NCI-H510A treated with DMSO at 0.1 percent for 48 hours (cell line): ENCODE measurements at places on chromosomes 5 and 9.
A peak's percentile ranks its signal among the peaks of the same experiment; 100 is the strongest.

DNA sequence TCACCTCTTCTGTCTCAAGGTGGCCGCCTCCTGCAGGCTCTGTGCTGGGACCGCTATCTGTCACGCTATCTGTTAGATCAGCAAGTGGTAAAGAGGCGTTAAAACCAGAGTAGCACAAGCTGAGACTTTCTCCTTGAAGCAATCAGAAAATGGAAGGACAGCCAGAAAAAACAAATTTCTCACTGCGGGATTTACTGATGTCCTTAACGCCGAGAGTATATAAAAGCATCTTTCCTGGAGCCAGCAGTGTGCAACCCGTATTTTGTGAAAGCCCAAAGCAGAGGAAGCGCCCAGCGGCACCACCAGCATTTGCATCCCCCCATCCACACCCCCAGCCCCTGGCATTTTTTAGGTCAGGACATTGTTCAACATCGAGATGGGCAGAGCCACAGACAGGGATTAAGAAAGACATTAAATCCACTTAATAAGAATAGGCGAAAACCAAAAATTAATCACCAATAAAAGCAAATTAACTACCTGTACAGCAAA, 48.6 kb downstream of the DUSP1 start:
- no peak for DNase-seq

DNA sequence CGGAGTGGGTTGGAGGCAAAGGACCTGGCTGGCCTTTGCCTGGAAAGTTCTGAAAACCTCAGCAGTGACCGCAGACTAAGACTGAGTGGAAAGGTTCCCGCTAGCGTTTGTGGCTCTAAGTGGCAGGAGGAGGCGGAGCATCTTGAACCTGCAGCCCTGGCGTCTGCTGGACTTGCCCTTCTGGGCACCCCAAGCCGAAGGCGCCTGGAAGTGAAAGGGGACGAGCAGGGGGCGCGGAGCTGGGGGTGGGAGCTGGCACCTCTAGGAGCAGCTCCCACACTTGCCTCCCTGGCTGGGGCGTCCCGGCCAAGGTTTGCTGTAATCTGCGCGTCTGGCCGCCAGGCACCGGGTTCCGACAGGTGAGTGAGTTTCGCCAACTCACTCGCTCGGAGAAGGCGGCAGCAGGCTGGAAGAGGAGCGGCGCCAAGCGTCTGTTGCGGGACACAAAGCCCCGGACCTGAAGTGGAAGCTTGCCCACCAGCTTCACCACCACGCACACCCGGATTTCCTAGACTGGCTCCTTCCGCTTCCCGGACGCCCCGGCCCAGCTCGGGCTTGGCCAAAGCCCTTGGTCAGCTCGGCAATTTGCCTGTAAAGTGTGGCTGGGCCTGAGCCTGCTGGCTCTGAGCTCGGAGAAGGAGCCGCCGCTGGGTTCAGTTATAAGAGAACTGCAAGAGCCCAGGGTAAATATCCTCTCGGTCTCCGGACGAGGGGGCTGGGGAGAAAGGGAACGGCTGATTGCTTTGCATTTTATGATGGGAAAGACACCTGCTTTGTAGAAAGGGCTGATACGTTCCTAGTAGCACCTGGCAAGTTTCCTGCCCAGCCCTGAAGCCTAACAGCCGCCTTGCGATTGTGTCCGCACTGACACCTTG, at the start of gene GNA14:
GNA14 (minus strand) TSS at position 89 of the 875 bp plus-strand sequence. CDS start 529 bp downstream, outside the sequence.
- peak; percentile 85 for DNase-seq

- DNase-seq = no peak
These were observed 44.8 kb downstream of the GHR start for GRCh38 chr5:42467981-42468524.

GRCh38 chr5:43663916-43664315, 60.9 kb downstream of the NNT start:
- DNase-seq = no peak

DNA sequence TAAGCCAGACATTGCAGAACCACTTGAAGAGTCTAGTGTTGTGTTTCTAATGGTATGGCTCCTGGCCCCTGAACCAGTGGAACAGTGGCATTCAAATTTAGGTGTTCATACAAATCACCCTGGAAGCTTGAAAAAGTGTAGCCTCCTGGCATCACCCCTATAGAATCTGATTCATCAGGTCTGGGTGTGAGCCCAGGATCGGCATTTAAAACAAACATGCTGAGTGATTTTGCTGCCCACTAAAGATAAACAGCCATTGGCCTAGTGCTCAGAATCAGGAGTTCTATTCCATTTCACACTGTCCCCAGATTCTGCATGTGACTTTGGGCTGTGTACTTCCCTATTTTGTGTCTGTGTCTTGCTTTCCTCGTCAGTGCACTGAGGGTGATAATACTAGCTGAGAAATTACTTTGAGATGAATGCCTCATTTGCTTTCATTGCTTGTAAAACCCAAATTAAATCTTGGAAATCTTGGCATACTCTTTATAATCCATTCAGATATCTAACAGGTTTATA, 241.5 kb upstream of the CLINT1 start:
- DNase-seq = no peak

DNA sequence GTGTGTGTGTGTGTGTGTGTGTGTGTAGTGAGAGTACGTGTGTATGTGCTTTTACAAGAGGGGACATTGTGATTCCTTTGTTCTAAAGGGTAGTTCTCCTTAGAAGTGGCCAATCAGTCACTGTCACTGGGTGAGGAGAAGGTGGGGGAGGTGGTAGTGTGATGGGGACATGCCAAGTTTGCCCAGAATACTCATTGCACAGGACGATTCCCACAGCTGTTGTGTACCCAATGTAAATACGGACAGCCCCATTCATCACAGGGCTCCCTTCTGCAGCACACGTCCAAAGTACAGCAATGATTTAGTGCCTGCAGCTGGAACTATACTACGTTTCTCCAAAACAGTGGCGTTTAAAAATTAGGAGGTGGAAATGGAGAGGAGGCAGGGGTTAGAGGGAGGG, 287.8 kb downstream of the TLR4 start:
- DNase-seq = peak; percentile 34

DNA sequence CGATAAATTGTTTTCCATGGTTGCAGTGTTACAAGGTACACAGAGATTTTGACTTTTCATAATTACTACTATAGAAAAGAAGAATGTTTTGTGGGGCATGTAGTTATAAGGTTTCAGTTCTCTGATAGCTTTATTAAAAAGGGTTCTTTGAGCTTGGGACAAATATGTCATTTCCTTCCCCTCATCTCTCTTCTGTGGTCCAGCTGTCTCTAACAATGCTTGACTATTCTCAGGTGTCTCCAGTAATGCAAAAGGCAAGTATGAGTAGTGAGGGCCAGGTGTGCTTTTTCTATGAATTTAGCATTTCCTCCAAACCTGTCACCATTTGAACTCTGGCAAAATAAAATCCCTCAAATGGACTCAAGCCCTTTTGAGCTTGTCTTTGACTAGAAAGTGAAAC, 84.3 kb downstream of the SLF1 start:
- no peak for DNase-seq

DNA sequence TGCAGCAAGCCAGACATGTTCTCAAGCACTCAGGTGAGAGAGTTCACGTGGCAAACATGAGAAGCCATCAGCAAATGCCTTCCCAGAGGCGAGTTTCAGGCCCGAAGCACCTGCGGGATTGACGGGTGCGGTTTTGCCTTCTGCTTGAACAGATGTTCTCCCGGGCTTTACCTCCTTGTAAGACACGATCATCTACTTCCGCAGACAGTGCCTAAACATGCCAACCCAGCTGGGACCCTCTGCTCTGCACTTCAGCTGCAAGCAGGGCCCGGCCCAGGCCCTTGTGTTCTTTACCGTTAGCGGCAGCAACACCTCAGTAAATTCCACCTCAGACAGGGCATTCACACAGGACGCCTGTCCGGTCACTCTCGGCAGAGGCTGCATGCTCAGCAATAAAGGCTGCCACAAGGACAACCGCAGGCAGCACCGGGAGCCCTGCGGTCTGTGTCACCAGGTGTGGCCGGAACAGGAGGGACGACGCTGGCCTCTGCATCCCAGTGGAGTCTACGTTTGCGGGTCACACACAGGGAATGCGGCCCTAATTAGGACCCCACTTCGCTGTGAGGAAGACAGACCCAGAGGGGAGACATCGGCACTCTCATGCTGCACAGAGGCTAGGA, 139.6 kb downstream of the ROR2 start:
- DNase-seq = no peak

GRCh38 chr5:133199417-133200178, 147.8 kb downstream of the HSPA4 start:
- DNase-seq = no peak

- DNase-seq = peak; percentile 61
These were observed 107.3 kb upstream of the SARDH start for GRCh38 chr9:133845440-133845839.
